Peyer's patch (tissue), 4 donors: ENCODE measurements at places on chromosomes 5 and 9. TPM values are rescaled to one million over a fixed set of nuclear protein-coding genes. Genes with fewer than 3 reads are reported as not detected.

- no peak for DNase-seq
Observed at GRCh38 chr5:146765089-146765832, 113.3 kb downstream of the PPP2R2B start.

DNA sequence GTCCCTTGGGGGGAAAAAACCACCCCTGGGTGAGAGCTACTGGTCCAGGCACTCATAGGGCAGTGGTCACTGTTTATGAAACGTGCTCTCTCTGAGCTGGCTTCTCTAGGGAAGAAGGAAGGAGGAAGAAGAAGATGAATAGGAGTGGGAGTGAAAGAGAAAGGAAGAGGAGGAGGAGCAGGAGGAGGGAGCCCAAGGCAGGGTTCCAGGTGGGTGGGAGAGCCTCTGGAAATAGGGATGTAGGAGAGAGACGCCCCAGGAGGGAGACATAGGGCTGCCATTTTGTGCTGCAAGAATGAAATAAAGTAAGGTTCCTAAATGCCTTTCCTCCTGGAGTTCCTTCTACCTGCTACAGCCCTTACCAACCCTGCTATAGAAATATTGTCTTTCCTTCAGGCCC, 65.7 kb downstream of the PCDH1 start:
- DNase-seq = no peak

Gene AK6
- 5.0 TPM for total RNA-seq

GRCh38 chr9:114225561-114226212, 70.3 kb downstream of the COL27A1 start:
- no peak for DNase-seq
